Stimulated activated CD8-positive, alpha-beta memory T cell treated with anti-CD3 and anti-CD28 coated beads, Interleukin-7, amount 100 ng/mL, for 1 hour (primary cell): ENCODE measurements at places on chromosomes 6 and 20.

GRCh38 chr6:122372647-122373046 lies 26.8 kb upstream of the HSF2 start:
- DNase-seq: no peak

GRCh38 chr6:147441751-147442150 lies 66.7 kb upstream of the SAMD5 start:
- DNase-seq: no peak

- no peak for DNase-seq
Measured at GRCh38 chr20:32805721-32806120, 14.0 kb upstream of the MAPRE1 start.

DNA sequence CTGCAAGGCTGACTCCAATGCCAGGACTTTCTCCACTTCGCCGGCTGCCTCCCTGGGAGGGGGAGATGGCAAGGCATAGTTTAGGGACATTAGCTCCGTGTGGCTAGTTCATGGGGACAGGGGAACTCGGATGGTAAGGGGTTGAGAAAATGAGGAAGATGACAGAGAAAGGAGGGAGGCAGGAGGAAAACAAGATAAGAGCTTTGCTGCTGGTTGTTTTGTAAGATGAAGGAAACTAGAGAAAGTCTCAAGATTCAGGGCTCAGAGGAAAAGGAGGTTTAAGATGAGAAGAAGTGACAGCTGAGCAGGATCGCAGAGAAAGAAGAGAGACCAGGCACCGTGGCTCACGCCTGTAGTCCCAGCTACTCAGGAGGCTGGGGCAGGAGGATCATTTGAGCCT lies 180.9 kb upstream of the RREB1 start:
- DNase-seq: no peak

DNA sequence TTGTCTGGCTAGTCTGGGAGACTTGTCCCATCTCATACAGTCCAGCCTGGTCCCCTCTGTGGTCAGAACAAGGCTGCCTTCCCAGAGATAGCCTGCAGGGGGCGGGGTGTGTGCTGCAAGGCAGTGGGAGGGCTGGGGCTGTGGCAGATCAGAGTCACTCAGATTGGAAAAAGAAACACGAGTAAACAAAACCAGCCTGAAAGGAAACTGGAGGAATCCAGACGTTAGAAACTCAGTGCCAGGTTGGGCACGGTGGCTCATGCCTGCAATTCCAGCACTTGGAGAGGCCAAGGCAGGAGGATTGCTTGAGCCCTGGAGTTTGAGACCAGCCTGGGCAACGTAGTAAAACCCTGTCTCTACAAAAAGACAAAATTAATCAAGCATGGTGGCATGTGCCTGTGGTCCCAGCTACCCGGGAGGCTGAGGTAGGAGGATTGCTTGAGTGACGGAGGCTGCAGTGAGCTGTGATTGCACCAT lies 20.2 kb downstream of the LEMD2 start:
- peak; percentile 57 for DNase-seq

DNA sequence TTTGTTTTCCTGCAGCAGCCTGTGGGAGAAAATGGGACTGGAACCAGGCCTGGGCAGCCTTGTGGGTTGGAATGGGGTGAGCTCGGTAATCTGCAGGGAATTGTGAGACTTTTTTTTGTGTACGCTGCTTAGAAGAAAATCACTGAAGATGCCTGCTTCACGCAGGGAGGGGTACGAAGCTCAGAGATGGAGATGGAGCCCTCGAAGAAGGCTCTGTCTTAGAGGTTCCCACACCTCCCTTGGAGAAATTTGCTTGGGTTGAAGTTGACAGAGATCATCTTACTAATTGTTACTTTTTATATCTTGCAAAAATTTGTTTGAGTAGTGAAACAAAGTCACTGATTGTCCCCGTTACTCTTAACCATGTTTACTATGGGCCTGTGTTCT lies 894 bp downstream of the PYGB start:
- DNase-seq: no peak

GRCh38 chr20:17534077-17534476 lies 2.9 kb upstream of the BFSP1 start:
- no peak for DNase-seq

DNA sequence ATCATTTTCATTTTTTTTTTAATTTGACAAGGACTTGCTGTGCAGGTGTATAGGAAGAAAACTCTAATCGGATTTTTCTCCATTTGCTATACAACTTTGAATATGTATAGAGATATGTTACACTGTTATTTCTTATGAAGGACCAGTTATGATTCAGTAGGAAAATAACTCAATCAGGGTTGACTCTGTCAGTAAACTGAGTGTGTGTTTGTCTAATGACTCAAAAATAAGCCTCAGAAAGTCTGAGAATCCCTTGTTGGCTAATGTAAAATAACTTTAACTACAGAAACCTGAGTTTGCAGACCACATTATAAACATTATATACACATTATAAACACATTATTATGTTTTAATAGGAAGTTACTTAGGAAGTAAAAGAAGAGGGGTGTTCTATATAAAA lies 352.6 kb downstream of the RIMS1 start:
- DNase-seq: no peak

- DNase-seq: no peak
Measured at GRCh38 chr6:150527100-150527499, 72.6 kb upstream of the PLEKHG1 start.

DNA sequence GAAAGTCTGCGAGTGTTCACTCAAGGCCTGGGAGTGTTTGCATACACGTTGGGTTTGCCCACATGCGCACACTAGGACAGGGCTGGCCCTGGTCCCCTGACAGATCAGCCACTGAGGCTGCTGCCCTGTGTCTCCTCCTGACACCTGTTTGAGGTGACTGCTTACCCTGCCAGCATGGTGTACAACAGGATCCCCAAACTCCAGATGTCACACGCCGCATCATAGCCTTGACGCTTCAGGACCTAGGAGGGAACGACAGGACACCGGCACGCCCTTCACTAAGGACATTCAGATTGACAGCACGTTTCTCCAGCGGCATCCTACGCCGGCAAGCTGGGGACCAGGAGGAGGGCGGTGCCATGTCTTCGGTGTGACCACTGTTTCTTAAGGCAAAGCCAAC lies 37.0 kb upstream of the MPC1 start:
- no peak for DNase-seq

DNA sequence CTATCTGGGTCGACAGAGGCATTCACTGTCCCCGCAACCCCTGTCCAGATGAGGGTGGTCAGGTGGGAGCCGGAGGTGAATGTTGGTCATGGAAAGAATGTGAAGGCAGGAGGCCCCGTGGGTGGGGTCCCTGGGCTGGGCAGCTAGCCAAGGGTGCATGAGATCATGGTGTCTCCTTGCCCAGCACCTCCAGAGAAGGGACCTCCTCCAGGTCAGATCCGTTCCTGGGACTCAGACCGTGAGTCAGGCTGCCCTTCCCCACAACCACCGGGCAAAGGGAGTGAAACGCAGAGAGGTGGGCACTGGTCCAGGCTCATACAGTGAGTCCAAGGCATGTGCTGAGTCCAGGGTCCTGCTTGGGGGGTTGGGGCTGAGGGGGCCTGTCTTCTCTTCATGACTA lies 3.5 kb downstream of the FOXS1 start:
- no peak for DNase-seq

DNA sequence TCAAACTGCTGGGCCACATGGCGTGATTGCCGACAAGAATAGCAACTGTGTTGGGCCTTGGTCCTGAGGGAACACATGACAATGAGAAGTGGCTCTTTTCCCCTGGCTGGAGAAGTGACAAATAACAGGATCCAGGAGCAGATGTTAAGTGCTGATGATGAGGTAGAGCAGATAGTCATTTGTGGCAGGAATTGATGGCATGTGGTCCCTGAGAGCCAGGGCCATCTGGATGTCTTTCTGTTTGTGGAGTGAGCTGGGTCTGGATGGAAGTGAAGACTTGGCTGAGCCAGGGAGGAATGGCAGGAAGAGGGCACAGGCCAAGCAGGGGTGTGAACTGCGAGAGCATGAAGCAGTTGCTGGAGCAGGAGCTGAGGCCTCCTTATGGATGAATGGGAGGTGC lies 67.8 kb downstream of the SCAND1 start:
- no peak for DNase-seq

DNA sequence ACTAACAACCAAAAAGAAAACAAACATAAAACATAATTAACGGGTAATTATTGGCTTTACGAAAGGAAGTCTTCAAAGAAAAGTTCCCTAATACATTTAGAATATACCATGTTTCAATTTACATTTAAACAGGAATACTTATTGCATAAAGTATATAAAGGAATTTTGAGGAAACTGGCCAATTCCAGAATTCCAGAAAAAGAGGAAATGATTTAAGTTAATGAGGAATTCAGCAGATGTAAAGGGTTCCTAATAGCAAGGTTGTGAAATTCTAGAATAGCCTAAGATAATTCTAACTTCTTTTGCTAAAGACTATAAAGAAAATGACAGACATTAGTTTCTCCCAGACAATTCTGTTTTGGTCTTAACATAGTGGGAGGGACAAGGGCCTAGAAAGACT lies 35.0 kb downstream of the DTNBP1 start:
- no peak for DNase-seq

DNA sequence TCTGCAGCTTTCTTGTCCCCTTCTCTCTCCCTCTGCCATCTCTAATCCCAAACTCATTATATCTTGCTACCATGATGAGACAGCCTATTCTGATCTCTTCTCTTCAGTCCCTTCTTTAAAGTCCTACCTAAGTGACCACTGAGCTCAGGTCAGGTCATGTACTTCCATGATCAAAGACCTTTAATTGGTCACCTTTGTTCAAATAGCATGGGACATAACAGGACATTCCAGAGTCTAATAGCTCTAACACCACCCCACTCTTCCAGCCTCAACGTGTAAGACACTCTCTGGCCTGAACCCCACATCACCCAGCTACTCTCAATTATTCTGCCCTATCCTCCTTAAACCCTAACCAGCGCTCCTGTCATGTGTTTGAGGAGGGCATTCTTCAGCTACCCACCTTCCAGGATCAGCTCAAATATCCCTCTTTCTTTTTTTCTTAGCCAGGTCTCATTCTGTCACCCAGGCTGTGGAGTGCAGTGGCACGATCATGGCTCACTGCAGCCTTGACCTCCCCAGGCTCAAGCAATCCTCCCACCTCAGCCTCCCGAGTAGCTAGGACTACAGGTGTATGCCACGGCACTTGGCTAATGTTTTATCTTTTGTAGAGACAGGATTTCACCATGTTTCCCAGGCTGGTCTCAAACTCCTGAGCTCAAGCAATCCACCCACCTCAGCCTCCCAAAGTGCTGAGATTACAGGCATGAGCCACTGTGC lies 2.1 kb upstream of the SMLR1 start:
- no peak for DNase-seq

DNA sequence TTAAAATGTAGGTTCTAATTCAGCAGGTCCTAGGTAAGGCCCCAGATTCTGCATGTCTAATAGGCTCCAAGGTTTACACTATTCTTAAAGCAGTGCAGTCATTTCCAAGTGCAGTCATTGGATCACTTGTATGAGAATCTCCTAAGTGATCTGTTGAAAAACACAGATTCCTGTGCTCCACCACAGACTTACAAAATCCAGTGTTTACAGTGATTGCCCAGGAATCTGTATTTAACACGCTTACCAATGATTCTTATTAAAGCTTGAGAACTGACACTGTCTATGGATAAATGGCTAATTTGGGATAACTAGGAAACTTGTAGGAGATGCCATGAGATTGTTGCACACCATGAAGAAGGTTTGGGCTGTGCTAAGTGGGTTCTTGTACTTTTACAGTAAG lies 104.6 kb upstream of the PLEKHG1 start:
- no peak for DNase-seq

DNA sequence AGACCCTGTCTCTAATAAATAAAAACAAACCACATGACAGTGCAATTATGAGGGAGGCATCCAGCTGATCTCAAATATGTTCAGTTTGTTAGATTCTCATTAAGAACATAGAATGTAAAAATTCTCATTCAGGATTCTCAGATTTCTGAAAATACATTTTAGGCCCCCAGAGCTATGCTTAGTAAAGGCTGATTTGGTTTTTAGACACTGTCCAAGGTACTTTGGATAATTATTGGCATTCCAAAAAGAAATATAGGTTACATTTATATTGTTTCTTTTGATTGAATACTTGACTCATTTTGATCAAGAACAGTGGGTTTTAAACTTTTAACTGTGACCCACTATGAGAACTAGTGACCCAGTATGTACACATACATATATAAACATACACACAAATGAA lies 55.5 kb downstream of the ANKRD6 start:
- DNase-seq: no peak

DNA sequence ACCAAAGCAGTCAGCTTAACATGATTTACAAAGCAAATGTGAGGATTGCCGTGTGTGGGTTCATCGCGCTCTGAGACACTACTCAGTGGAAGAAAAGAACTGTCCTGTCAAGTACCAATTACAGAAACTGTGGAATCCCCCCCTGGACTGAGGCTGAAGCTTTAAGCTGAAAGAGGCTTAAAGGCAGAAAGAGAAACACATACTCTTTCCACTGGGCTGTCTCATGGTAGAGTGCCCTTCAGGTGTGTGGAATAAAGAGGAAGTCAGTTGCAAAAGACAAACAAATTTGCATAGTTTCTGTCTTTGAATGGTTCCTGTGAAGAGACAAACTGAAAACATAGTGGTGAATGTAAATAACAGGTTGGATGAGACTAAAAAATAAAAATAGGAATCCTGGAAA lies 560.4 kb upstream of the SYNCRIP start:
- no peak for DNase-seq

- DNase-seq: peak; percentile 3
Measured at GRCh38 chr6:81751388-81752083, 945 bp downstream of the TENT5A start.

DNA sequence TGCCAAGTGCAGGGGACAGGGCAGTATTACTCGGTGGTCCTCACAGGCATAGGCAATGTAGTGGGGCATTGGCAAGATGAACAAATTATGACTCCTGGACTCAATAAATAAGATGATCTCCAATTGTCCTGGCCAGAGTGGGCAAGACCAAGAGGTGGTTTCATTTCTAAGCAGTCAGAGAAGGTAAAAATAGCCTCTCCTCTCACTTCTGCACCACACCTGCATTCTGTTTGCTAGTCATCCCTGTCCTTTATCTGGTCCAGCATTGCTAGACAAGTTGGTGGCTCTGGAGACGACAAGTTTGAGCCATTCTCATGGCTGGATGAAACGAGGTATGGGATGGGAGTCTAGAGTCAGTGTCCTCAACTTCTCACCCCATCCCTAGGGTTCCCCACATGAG lies 83.0 kb downstream of the BANF2 start:
- no peak for DNase-seq
